ENCODE measurements at places on chromosomes 7 and 10.
A peak's percentile ranks its signal among the peaks of the same experiment; 100 is the strongest.

GRCh38 chr10:95243318-95243617 is 47.5 kb downstream of the PDLIM1 start:
- DNase-seq: no peak

- DNase-seq: no peak
Measured at GRCh38 chr7:27134392-27134791, 3.8 kb upstream of the HOXA4 start.

DNA sequence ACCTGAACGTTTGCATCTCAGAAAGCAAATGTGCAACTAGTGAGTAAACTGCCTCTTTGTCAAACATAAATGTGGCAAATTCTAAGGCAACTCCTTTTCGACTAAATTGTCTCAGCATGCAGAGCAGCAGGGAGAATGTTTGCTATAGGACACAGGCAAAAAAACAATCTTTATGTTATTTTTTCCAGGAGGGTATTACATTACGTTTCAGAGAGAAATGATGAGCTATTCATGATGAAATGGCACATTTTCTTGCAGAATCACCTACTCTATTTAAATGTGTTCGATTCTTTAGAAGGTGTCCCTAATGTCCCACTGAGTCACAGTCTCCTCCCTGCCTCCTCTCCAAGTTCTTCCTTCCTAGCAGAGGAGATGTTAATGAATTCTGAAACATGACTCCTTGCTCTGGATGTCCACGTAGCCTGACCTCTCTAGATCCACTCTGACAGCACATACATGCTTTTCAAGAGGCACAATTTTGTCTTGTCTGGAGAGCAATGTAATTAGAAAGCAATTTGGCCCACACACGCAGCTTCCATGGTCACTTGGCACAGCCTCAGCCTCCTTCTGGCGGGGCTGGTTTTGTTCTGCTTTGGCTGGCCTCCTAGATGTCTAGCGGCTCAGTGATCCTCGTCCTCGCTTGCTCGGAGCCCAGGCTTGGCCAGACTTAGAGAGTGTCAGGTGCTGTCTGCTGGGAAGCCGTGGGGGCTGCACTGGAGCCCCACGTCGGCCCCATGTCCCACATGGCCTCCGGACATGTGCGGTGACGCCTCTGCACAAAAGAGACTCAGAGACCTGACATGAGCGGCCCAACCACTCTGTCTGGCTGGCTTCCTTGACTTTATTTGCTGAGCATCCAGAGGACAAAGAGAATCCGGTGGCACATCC is 125.7 kb upstream of the ZNF438 start:
- DNase-seq: no peak

DNA sequence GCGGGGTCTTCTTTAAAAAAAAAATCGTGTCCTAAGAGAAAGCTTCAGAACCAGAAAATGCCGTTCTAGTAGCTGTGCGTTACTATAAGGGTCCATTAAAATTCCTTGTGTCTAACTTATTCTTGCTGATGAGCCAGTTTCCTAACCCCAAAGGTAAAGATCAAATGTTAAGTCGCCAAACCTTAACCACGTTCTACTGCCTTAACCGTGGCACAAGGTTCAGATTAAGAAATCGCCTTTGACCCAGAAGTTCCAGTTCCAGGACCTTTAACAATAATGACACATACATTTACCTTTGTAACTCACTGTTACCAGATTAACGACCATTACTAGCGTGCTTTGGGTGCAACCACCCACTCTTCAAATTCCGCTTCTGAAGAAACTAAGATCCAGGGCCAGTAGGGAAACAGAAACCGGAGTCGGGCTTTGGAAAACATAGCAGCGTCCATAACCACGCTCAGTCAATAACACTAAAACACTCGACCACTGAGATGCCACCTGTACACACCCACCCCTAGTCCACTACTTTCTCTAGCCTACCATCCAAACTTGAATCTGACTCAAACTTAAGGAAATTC is 620 bp downstream of the BET1 start:
- DNase-seq: no peak

- no peak for DNase-seq
Measured at GRCh38 chr7:116529250-116529649, 4.4 kb downstream of the CAV1 start.

GRCh38 chr10:61480208-61480607 is 27.0 kb upstream of the TMEM26 start:
- no peak for DNase-seq

DNA sequence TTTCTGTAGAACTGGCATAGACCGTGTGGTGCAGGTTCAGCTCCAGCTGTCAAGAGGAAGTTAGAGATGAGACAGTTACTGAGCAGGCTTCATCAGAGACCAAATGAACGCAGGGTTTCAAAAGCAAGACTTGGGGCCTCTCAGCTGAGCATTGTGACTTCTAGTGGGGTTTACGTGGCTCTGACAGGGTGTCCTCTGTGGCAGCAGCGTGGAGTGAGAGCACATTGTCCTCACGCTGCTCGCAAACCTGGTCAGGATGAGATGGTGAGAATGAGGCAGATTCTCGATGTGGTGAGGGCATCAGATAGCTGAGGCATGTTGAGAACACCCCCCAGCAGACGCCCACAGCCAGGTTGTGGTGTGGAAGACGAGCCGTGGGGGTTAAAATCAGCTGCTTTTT is 126.0 kb downstream of the DNAJB6 start:
- no peak for DNase-seq

DNA sequence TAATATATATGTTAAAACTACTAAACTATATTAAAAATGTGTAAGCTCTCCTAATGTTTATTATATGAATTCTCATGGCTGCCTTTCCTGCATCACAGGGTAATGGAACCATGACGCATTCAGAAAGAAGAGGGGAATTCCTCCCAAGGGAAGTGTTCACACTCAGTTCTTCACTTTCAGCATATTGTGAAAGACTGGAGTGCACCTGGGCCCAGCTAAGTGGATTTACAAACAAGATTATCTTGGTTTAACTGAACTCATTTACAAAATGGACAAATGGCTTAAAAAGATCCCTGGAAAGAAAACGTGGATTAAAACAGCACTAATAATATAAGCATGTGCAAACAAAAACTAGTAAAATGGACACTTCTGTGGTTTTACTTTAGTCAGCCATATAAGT is 149.8 kb downstream of the DOCK4 start:
- no peak for DNase-seq

DNA sequence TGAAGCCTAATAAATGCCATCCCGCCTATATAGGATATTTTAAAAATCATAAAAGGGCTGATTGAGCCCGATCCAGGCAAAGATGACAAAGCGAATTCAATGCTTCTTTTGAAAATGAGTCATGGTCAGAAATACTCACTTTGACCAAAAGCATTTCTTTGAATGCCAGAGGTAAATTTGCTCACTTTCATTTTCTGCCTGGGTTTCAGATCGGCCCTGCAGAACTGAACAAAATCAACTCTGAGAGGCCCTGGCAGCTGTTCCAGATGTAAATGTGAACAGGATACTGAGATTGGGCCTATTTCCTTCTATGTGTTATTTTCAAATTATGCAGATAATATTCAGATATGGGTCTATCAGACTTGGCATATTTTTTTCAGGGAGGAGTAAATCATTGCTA is 114.8 kb upstream of the ARID5B start:
- DNase-seq: no peak

DNA sequence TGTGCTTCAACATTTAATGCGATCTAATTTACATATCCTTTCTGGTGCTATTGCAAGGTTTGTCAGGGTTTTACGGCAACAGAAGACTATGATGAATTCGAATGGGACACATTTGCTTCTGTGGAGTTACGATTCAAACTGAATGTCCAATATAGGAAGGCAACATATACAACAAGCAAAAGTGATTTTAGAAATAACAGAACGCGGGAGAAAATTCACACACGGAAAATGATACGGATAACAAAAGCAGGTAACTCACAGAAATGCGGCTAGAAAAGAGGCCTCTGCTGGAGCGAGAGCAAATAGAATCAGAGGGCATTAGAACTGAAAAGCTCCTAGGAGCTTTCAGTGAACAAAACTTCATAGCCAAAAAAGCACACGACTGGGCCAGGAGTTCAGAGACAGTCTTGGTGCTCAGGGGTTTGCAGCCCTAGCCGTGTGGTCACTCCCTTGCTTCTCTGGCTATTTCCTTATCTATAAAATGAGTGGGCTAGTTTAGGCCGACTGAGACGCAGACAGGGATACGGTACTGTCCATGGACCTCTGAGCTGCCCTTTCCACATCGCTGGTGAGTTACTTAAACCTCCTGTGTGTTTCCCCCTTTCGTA is 557 bp upstream of the TAX1BP1 start:
- DNase-seq: no peak

DNA sequence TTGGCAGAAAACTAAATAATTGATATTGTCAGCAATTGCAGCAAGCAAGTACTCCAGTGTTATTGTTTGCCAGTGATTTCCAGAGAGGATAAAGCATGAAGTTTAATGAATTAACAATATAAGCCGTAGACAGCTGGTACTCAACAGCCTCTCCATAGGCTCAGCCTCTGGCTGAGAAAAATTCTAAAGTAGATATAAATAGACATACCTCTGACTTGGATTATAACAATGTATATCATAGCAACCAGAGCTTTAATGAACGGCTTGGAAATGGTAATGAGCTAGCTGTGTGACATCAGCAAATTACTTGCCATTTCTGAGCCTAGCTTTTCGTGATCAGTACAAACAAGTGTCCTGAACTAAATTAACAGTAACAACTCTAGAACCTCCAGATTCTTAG is 1055.4 kb upstream of the AUTS2 start:
- no peak for DNase-seq

DNA sequence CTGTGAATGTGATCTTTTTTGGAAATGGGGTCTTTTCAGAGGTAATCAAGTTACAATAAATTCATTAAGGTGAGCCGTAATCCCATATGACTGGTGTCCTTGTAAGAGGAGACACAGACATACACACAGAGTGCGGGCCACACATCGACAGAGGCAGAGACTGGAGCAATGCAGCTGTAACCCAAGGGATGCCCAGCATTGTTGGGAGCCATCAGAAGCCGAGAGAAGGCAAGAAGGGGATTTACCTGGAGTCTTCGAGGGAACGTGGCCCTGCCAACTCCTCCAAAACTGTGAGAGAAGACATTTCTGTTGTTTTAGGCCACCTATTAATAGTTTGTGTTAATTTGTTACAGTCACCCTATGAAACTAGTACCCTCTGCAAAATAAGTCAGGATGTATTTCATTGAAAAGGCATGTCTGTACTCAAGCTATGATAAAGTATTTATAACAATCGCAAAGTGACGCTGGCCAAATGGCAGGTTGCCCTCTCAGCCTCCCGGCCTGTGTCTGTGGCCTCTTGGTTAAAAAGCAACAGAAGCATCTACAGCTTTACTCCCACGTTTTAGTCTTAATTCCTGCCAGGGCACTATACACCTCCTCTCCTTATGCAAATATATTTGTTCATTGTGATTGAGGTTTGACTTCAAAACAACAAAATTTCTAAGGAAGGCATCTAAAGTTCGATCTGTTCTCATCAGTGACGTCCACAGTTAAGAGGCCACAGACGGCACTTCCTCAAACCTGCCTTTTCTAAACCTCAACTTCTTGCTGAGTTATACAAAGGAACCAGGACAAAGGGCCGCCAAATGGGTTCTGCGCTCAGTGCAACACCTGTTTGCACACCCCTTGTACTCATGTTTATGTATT is 46.8 kb downstream of the HIPK2 start:
- DNase-seq: peak; percentile 48

DNA sequence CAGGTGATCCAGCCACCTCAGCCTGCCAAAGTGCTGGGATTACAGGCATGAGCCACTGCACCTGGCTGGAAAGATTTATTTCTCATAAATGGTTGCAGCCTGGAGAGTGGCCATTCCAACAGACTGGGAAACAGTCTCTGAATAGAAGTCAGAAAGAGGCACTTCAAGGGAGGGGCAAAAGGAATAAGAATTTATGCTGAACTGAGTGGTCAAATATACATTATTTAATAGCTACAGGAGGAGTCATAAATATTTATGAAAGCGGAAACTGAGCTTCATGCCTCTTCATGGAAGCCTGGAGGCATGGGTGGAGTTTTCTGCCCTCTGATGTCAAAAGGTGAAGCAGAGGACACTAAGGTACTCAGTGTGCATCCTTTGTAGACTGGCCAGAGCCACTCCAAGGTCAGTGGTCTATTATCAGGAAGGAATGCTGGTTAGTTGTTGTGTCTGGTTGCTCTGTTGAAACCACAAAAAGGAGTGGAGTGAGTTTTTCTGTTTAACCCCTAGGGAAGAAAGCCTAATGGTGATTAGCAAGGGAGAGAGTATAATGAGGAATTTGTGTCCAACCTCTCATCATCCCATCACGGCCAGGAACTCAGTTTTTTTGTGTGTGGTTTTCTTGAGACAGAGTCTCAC is 9.3 kb upstream of the NRBF2 start:
- no peak for DNase-seq

DNA sequence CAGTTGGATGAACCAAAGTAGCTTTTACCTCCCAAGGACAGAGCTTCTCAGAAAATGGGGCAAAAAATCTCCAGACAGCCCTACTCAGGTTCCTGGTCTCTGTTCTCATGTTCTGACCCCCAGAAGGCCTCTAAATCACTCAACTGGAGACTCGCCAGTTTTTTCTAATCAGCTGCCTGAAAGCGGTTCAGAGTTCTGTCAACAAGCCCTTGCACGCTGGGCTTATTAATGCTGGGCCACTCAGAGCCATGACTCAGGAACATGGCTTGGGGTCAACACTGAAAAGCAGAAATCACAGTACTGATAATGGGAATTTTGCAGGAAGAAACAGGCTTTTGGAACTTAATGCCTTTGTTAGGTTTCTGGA is 15.3 kb downstream of the ECHDC3 start:
- no peak for DNase-seq

GRCh38 chr10:95697429-95697828 is 3.7 kb upstream of the TCTN3 start:
- DNase-seq: peak; percentile 59

GRCh38 chr10:50807851-50808776 is 68.4 kb downstream of the ASAH2B start:
- DNase-seq: no peak

GRCh38 chr10:127243490-127244272 is 47.3 kb upstream of the INSYN2A start:
- peak; percentile 12 for DNase-seq

DNA sequence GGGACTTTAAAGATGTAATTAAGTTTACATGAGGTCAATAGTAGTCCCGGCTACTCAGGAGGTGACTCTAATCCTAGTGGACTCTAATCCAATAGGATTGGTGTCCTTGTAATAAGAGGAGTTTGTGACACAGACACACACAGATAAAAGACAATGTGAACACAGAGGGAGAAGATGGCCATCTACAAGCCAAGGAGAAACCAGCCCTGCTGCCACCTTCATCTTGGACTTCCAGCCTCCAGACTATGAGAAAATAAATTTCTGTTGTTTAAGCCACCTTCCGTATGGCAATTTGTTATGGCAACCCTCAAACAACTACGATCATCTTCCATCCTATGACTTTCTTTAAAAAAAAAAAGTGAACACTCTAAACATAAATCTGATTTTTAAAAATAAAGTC is 116.3 kb downstream of the ALOX5 start:
- no peak for DNase-seq

- DNase-seq: no peak
Measured at GRCh38 chr10:70425096-70425495, 16.4 kb downstream of the NODAL start.

GRCh38 chr7:75638594-75639070 is 100.1 kb downstream of the HIP1 start:
- DNase-seq: no peak

Data from CD4-positive, alpha-beta T cell treated with Interferon gamma for 1 hour (primary cell).